ENCODE measurements at places on chromosomes 2 and 18. TPM values are rescaled to one million over a fixed set of nuclear protein-coding genes. Genes with fewer than 3 reads are reported as not detected.

DNA sequence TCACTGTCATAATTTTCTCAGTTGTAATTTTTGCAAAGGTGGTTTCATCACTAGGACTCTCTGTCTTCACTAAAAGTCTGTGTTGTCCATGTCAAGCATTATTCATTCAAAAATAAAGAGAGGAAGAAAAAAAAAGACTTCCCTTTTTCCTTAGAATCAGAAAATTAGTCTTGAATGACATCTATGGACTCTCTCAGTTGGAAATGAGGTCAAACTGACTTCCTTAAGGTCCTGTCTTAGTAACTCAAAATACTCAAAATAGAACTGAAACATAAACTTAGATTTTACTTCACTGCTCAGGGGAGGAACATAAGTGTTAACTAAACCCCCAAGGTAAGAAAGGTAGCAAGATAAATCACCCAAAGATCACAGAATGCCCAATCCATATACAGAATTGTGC is 2.2 kb upstream of the ZNF407 start:
- no peak for DNase-seq

- DNase-seq = no peak
These were observed 225.4 kb upstream of the SMAD2 start for GRCh38 chr18:48155856-48156255.

GRCh38 chr2:223008162-223008561 is 43.8 kb upstream of the KCNE4 start:
- DNase-seq = no peak

DNA sequence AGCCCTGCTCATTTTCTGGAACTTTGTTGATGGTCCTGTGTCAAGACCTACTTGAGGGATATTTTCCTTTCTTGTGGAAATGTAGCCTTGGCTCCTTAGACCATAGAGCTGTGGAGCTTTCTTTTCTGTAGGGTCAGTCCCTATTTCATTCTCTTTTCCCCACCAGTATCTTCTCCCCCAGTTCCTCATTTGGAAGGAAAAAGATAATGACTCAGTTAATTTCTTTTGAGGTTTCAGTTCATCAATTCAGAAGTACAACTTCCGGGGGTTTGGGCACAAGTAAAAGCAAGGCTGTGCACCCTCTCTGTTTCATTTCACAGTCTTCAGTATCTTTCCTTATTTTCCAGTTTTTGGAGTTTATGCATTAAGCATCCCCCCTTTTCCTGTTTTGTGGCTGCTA is 70.7 kb downstream of the CDC42EP3 start:
- DNase-seq = no peak

Gene LYPD6
- polyA plus RNA-seq = 17.1 TPM

Gene POTEJ
- 0.06 TPM for polyA plus RNA-seq

Gene XDH
- polyA plus RNA-seq = 0.05 TPM

Data from left renal cortex interstitium (tissue), 4 donors.